ENCODE measurements at places on chromosomes 7 and 10.

GRCh38 chr10:36018996-36019395 is 376.9 kb upstream of the FZD8 start:
- DNase-seq: no peak

DNA sequence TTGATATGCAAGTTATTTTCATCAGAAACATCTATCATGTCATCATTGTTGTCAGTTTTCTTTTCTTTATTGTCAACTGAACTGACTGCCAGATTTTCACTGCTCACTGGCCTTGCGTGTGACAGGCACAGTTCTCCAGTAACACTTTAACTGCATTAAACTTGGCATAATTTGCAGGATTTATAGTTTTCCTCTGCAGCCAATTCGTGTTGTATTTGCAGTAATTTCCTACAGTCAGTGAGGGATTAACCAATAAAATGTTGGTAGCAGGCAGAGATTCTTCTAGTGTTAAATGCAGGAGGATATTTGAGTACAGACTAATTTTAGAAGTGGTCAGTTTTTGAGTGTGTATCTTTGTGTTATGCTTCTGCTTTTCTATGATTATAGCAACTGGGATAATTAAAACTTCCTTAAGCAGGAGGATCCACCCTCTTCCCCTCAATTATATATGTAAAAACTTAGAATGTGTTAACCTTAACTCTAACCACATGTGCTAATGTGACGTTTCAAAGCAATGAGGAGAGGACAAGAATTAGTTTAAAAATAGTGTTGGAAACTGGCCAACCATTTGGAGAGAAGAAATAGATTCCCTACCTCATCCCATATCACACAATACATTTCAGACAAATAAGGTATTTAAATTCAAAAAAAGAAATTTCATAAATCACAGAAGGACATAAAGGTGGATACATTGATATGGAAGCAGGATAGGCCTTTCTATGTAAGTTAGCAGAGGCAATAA is 365.5 kb upstream of the BMPER start:
- DNase-seq: no peak

GRCh38 chr7:44259547-44260457 is 59.0 kb downstream of the YKT6 start:
- DNase-seq: no peak

DNA sequence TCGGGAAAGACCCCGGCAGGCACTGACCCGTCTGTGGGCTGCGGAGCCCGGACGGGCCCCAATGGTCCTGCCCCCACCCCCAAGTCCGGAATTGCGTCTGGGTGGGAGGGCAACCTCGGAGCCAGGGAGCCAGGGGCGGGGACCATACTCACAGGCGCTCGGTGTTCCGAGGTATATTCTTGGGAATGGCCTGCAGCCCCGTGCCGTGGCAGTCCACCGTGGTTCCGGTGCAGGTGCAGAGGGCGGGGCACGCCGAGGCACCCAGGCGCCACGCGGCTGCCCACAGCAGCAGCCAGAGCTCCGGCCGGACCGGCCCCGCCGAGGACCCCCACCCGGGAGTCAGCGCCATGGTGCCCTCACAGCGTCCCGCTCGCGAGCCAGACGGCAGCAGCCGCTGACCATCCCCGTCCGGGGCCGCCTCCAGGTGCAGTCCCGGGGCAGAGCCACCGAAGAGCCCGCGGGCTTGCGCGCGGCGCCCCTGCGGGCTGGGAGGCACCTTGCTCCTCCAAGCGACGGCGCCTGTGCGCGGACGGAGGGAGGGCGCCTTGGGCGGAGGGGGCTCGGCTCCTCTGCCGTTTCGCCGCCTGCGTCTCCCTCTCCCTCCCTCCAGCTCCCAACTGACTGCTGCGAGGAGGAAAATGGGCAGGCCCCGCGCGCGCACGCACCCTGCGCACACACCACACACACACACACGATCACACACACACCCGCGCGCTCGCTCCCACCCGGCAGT is at the start of gene SLIT1:
Gene SLIT1, minus strand, starts transcription at position 634 of the 733 bp plus-strand sequence. Its CDS starts 285 bp downstream, at position 349.
- DNase-seq: peak; percentile 82

DNA sequence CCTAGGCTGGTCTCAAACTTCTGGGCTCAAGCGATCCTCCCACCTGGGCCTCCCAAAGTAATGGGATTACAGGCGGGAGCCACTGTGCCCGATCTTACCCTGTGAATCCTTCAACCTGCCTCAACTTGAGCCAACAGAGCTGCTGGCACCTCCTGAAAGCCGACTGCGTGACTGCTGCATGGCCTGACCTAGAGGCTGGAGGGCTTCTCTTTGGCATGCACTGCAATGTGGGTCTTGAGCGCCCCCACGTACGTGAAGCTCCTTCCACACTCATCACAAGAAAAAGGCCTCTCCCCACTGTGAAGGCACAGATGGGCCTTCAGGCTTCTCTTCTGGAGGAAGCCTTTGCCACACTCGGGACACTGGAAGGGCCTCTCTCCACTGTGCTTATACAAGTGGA is 12.9 kb upstream of the ZNF786 start:
- DNase-seq: no peak

DNA sequence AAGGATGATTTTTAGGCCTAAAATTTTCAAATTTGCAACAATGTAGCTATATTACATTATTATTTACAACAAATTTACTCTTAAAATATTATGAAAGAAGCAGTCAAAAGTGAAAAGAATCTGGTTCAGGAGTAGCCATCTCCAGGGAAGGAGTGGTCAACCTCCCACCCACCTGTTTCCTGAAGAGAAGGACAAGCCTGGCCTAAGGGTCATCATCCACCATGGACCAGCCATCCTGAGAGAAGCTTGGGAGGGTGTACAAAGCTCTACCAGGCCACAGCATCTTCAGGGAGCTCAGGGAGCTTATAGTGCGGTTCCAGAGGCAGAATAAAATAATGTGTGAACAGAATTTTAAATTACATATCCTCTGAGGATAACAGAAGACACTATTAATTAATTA is 38.1 kb downstream of the COL1A2 start:
- no peak for DNase-seq

DNA sequence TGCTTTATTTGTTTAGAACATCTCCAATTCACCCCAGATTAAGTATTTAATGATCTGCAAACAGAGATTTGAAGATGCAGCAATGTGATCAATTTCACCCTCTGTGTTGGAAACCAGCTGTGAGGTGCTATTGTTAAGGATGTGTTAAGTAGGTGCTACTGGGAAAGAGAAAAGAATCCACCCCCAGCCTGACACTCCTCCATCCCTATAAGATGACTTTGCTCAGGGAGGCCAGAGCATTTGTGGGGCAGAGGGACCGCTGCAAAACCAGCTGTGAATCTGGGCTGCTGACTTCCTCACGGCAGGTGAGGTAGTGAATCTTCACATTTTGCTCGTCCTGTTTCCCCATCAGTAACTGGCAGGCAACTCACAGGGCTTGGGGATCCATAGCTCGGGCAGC is 297.5 kb downstream of the GFRA1 start:
- no peak for DNase-seq

GRCh38 chr7:149196151-149196704 is 882 bp downstream of the ZNF282 start:
- peak; percentile 57 for DNase-seq

DNA sequence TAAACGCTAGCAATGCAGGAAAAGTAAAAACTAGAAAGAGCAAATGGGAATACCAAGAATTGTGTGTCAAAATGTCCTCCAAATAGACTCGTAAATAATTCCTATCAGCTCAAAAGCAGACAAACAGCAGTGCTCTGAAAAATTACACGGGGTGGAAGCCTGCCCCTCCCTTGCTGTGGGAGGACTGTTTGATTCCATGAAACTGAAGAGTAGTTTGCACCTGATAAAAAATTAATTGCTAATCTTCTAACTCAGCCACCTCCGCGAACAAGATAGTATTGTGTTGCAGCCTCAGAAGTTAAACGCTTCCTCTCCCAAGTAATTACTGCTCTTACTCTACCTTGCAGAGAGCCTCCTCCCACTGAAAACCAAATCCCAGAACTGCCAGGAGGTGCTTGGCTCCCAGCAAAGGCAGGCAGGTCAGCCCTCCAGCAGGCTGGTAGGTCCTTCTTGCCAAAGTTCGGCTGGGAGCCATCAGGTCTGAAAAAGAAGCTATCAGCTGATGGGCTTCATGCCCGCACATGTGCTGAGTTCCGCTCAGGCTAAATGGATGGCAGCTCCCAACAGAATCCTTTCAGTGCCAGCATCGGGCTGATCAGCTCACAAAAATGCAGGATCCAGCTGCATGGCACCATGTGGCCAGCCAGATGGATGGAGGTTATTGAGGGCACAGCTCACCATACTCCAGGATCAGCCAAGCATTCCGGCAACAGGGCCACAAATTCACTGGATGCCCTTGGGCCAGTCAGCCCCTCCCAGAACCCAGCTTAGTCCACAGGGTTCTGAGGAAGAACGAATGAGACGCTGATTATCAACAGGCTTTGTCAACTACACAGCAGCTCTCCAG is 37.1 kb downstream of the MAD1L1 start:
- no peak for DNase-seq

- DNase-seq: no peak
Measured at GRCh38 chr7:131004371-131004770, 270.4 kb upstream of the KLF14 start.

- DNase-seq: no peak
Measured at GRCh38 chr7:11576310-11576709, 255.7 kb downstream of the THSD7A start.

DNA sequence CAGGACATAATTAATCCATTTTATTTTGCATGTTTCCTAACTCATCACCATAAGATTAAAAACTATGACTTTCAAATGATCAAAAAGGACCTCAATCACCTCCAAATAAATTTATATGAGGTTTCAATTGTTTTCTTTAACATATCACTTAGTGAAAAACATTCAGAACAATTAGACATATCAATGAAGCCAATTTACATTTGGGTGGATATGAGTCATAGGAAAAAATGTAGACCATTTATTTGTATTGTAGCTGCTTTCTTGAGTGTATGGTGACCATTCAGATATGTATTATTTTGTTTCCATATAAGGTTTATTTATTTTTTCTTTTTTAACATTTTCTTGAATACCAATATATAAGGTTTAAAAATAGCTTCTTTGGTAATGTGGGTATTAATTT is 13.3 kb upstream of the EXOC6 start:
- DNase-seq: no peak

DNA sequence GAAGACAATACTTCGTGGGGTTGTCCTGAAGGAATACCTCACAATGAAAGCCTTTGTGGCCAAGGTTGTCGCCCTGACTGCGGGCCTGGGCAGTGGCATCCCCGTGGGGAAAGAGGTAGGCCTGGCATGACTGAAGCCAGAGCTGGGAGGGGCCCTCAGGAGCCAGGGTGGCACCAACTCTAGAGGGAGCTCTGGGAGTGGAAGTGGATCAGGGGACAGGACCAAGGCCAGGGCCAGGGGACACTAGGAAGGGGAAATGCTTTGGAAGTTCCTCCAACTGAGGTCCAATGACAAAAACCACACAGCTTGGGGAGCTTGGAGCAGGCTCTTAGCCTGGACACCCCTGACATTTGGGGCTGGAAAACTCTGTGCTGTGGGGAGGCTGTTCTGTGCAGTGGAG is 5.8 kb downstream of the CLCN1 start:
- no peak for DNase-seq

- peak; percentile 72 for DNase-seq
Measured at GRCh38 chr7:28410628-28411531, 1.4 kb upstream of the CREB5 start.

GRCh38 chr7:99997545-99998137 is 17.8 kb upstream of the ZKSCAN1 start:
- DNase-seq: peak; percentile 55

DNA sequence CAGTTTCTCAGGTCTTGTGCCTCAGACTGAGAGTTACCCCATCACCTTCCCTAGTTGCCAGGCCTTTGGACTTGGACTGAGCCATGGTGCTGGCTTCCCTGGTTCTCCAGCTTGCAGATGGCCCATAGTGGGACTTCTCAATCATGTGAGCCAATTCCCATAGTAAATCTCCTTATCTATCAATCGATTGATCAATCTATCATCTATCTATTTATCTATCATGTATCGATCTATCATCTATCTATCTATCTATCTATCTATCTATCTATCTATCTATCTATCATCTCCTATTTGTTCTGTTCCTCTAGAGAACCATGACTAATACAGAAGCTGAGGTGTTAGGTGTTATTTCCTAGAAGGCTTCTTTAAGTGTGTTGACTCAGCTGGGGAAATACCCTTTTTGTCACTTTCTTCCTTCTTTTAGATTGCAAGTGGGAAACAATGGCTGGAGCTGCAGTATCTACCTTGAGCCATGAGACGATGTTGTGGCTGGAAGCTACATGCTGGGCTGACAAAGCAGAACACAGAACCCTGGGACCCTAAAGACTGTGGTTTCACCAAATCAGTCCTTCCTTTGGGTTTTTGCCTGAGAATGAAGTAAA is 234.7 kb upstream of the GLI3 start:
- no peak for DNase-seq

DNA sequence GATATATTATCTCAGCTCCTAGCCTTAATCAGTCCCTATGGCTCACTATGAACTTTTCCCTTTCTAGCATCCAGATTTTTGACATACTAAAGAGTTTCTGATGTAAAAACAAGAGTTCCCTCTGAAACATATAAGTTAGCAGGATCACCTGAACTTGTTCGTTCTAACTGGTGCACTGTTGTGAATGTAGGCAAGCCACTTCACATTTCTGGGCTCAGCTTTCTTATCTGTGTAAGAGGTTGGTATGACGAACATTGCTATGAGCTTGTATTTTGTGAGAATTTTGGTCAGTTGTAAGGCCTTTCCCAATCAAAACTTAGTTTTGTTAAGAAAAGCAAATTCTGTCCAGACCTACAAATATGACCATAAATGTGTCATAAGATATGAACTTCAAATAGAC is 46.1 kb downstream of the MAGI2 start:
- DNase-seq: no peak

GRCh38 chr10:86400705-86401587 is 34.4 kb upstream of the GRID1 start:
- peak; percentile 46 for DNase-seq

GRCh38 chr7:158190756-158191155 is 396.9 kb downstream of the PTPRN2 start:
- DNase-seq: no peak

GRCh38 chr7:32943252-32944030 is 13.8 kb upstream of the FKBP9 start:
- no peak for DNase-seq

DNA sequence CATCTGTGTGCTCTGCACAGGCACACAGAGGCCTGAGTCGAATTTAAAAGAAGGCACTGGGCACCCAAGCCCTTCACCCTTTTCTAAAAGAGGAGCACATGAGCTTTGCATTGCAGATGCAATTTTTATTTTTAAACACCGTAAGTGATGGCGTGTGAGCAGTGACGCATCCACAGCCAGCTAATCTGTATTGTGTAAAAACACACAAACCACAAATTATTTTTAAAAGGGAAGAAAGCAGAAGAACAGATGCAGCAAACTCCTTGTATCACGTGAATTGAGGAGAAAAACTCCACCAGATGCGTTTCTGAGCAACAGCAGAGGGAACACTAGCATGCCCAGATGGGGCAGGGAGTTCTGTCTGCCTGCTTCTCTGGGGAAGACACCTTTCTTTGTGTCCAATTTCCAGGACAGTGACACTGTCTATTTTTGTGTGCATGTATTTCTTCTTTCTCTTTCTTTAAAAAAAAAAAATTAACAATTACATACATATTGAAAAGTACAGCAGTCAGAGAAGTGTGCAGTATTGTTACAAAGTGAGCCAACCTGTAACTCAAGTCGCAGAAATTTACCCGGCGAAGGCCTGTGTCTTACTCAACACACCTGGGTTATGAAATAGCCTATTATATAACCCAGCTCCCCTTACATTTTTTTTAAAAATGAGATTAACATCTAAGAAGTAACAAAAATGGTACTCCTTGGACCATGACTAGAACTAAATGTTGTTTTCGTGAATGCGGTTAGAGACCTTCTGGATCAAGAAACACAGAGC is 39.2 kb downstream of the EEPD1 start:
- DNase-seq: no peak

GRCh38 chr7:106841896-106842390 is 23.1 kb upstream of the PIK3CG start:
- no peak for DNase-seq
